ENCODE measurements at places on chromosomes 7 and 10. TPM values are rescaled to one million over a fixed set of nuclear protein-coding genes. Genes with fewer than 3 reads are reported as not detected.

FAM237B gene
- not detected for total RNA-seq

DNA sequence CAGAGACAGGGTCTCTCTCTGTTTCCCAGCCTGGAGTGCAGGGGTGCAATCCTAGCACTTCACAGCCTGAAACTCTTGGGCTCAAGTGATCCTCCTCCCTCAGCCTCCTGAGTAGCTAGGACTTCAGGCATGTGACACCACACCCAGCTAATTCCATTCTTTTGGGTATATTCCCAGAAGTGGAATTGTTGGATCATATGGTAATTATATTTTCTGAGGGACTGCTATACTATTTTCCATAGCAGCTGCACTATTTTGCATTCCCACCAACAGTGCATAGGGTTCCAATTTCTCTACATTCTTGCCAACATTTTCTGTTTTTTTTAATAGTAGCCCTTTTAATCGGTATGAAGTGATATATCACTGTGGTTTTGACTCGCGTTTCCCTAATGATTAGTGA is 30.0 kb upstream of the RAB11FIP2 start:
- DNase-seq: no peak

ANXA8 gene
- total RNA-seq: not detected

CPA2 gene
- 0.31 TPM for total RNA-seq

DNA sequence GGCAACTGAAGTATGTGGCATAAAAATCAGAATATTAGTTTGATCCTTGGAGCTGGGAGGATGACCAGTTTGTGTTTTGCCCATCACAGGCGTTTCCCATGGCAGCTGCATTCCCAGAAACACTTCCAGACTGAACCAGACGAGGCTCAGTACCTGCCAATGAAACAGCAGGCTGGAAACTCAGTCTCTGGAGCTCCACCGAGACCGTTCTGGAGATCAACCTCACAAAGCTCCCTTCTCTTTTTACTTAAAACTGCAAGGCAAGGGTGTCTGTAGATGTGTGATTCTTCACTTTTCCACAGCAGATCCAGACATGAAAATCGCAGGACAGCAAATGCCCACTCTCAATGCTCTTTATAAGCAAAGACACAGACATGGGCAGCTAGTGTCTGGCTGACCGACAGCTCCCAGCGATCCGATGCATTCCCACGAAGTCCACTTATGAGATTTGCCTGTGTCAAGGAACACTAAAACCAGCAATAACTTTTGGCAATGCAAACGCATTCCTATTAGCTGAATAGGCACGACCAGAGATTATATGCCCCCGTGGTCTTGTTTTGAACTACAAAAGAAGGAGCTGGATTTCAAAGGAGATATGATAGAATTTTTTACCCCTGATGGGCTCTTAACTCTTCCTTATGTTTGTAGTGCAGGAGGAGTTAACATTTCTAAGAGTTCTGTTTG is 72.6 kb downstream of the ADAM12 start:
- DNase-seq: no peak

GRCh38 chr10:123999956-124000615 is 93.3 kb downstream of the CHST15 start:
- no peak for DNase-seq

DNA sequence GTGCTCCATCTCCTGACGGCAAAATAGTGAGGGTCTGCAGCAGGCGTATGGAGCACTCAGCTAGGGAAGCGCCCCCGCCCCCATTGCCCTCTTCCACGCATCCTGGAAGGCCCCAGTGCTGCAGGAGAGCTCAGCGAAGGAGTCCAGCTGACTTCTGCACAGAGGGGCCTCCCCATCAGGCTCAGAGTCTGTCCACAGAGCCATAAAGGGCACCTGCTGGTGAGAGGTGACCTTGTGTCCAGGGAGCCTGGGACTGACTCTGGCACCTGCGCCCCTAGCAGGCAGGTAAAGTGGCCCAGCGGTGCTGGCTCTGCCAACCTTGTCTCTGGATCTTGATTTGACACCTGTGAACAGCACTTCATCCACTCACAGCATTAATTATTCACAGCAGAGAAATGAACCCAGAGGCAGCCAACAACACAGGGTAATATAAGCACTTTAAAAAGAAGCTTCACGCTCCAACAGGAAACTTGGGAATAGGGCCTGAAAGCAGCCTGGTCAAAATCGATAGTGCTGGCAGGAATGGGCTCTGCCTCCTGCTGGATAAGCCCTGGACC is 59.6 kb downstream of the VOPP1 start:
- DNase-seq: no peak

DNA sequence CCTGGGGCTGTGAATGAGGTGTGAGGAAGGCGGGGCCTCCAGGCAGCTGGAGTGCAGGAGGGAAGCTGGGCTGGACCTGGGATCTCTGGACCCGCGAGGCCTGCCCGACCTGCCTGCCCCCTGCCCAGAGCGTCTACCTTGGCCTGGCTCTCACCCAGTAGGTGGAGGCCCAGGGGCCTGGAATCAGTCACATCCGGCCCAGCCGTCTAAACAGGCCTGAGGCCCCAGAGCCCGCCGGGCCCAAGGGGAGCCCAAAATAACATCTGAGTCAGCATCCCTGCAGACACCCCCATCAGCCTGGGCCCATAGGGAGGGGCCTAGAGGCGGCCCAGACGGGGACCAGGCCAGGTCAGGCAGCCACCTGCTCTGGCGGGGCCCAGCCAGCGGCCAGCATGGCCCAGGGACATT is 15.1 kb upstream of the ELN start:
- DNase-seq: no peak

DNA sequence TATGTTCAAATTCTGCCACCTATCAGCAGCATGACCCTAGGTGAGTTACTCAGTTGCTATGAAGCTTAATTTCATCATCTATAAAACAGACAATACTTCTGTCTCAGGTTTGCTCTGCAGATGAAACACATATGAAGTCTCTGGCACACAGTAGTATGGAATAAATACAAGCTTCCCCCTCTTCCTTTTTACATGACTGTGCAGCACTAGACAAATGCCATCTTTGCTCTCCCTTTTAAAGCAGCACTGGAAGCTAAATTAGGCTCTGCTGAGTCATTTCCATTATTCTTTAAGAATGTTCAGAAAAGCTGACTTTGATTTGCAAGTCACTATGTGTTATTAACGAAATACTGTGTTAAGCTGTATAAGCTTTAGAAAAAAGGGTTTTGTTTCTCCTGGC is 40.7 kb upstream of the ANAPC16 start:
- no peak for DNase-seq

SEC31B gene
- total RNA-seq: 4.1 TPM

- no peak for DNase-seq
Observed at GRCh38 chr7:15802425-15802824, 115.9 kb upstream of the MEOX2 start.

GIMAP1 gene
- not detected for total RNA-seq

DNA sequence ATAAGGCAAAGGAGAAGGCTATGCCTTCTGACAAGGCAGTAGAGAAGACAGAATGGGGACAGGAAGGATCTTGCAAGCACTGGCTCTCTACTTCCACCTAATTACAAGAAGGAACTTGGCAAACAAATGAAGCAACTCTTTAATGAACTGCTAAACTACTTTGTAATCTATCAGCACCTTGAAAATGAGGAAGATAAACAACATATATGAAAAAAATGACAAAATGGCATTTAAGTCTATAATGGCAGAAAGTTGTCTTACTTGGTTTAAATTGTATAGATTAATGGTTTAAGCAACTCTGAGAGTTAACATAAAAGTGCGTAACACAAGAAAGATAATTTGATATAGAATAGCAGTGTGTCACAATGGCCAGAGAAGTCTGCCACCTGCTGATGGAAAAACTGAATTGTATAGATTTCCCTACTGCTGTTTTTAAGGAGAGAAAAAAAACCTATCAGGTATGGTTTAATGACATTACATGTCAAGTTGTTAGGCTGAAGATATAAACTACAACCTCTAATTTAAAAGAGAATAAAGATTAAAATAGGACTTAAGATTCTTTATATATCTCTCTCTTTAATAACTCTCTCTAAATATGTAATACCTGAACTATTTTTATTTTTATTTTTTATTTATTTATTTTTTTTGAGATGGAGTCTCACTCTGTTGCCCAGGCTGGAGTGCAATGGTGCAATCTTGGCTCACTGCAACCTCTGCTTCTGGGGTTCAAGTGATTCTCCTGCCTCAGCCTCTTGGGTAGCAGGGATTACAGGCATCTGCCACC is 11.8 kb downstream of the NT5C3A start:
- no peak for DNase-seq

DNA sequence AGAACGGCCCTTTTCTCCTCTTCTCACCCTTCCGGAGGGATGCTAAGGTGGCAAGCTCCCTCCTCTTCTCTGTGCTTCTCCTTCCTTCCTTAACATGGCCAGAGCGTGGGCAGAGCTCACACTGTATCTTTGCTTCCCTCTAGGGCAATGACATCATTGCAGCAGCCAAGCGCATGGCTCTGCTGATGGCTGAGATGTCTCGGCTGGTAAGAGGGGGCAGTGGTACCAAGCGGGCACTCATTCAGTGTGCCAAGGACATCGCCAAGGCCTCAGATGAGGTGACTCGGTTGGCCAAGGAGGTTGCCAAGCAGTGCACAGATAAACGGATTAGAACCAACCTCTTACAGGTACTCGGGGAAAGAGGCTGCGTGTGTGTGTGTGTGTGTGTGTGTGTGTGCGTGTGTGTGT is 36.6 kb downstream of the AP3M1 start:
- no peak for DNase-seq
